ENCODE measurements at places on chromosomes 2 and 18.

- no peak for DNase-seq
Observed at GRCh38 chr2:194343167-194343566, 1313.9 kb upstream of the SLC39A10 start.

GRCh38 chr2:111698089-111698488 is 185.9 kb downstream of the ANAPC1 start:
- DNase-seq: no peak

- DNase-seq: no peak
Observed at GRCh38 chr2:120176526-120176925, 46.7 kb downstream of the TMEM185B start.

DNA sequence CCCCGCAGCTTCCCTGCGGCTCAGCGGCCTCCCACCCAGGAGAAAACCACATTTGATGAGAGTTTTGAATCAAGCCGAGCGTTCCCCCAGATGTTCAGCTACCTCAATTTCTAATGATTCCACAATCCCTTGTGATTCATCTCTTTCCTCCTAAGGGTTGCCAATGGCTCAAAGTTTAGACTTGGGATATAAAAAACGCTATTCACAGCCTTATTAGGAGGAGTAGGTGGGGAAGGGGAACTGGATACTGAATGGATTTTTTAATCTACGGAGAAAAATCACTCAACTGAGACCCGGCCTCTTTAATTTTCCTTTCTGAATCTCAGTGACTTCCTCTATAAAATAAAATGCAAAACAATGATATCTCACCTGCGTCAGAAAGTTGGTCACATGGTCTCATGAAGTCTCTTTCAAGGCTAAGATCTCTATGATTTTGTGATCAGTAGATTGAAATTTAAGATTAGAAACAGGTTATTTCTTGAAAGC is 192.6 kb upstream of the TCF4 start:
- DNase-seq: no peak

DNA sequence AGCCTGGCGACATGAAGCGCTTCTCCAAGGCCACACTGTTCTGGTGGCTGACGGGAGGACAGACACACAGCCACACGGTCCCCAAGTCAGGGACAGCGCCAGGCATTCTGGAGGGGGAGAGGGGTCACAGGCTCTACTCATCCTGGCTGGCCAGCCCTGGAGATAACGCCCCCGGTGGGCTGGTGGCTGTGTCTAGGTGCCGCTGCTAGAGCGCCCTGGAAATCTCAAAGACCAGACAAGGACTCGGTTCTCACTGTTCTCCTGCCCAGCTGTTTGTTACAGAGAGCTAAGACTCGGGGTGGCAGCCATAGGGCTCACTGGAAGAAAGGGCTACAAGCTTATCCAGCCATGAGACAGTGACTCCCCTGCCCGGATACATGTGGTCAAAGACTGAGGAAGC is 72.0 kb downstream of the KCNF1 start:
- DNase-seq: no peak

- DNase-seq: no peak
Observed at GRCh38 chr2:240624011-240624949, 1.0 kb upstream of the GPR35 start.

Measured in caudate nucleus (tissue), 63 donors.